ENCODE measurements at places on chromosomes 3 and 15.
A peak's percentile ranks its signal among the peaks of the same experiment; 100 is the strongest.

DNA sequence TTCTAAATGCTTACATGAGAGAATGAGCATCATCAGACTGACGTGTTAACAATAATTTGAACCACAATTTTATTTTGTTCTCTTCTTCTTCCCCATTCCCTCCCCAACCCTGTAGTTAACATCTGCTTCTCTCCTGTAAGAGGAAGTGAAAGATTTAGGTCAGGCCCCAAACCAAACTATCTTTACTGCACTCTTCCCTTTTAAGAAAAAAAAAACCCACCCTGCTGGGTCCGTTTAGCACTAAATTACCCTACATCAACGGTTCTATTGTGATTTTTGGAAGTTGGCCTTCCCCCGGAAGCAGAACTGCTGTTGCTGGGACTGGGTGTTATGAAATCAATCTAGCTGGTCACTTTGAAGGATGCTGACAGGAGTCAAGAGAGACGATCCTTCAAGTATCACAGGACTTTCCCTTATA lies 49.4 kb downstream of the NFKBIZ start:
- DNase-seq: no peak

GRCh38 chr15:71786673-71787072 lies 23.7 kb upstream of the NR2E3 start:
- DNase-seq: no peak

- DNase-seq: no peak
These were observed 34.5 kb downstream of the POMGNT2 start for GRCh38 chr3:43071313-43071893.

GRCh38 chr15:72200395-72201237 lies 3.0 kb upstream of the GRAMD2A start:
- no peak for DNase-seq

DNA sequence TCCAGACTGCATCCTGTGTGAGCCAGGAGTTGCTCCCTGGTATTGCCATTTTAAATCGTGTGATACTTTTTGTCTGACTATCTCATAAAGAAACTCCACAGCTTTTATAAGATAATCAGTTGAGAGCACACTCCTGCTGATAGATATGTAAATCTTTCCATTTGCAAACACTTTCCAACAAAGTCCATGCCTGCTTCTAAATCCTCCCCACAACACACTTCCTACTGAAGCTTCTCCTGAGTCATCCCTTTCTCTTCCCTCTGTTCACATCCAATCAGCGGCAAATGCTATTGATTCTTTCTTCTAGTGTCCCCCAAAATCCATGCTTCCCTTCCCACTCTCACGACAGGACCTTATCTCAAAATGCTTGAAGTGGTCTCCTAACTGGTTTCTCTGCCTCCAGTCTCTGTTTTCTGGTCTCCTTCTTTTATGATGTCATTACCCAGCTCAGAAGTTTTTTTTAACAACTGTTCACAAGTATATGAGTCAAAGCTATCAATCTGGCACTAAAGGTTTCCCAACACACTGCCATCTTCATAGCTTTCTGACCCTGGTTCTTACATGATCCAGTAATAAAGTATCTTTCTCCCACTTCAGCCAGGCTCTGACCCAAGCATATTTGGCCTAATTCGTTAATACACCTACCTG lies 4.5 kb upstream of the WWTR1 start:
- DNase-seq: no peak

- DNase-seq: no peak
These were observed 19.4 kb upstream of the CA12 start for GRCh38 chr15:63401078-63401477.

GRCh38 chr3:76138921-76139320 lies 353.6 kb upstream of the ZNF717 start:
- no peak for DNase-seq

DNA sequence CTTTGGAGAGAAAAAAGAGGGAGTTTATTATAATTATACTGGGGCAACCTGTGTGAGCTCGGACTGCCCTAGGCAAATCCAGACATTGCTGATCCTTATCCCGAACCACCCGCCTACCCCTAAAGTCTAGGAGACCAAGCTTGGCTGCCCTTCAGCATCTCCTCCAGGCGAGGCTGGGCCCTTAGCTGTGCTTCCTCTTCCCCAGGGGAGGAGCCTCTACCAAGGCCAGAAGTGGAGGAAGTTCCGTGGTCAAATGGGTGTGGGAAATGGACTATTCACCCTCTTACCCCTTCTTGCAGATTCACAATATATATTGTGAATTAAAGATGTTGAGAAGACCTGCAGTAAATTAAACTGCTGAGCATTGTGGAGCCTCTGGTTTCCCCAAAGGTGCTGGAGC lies 158.3 kb upstream of the HES1 start:
- DNase-seq: no peak

GRCh38 chr15:62138124-62138523 lies 27.0 kb downstream of the C2CD4B start:
- no peak for DNase-seq

- DNase-seq: no peak
These were observed 956 bp downstream of the FGF12 start for GRCh38 chr3:192726385-192726784.

DNA sequence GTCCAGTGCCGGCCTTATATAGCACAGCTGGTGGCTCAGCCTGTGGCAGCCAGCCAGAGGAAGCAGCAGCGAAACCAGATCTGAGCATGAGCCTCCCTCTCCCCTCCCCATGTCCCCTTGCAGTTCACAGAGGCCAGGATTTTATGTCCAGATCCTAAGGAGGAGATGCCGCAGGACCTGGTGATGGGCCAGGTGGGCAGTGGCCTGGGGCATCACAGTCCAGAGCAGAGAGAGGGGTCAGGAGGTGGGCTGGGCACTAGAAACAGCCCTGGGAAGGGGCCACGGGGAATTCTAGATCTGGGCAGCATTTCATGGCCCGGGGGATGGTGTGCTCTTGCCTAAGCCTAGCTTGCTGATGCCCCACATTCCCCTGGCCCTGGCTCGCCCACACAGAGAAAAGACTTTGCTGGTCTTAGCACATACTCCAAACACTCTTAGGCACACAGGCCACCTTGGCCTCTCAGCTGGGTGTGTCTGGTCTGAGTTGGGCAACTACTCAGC lies 259 bp upstream of the CILP start:
- no peak for DNase-seq

DNA sequence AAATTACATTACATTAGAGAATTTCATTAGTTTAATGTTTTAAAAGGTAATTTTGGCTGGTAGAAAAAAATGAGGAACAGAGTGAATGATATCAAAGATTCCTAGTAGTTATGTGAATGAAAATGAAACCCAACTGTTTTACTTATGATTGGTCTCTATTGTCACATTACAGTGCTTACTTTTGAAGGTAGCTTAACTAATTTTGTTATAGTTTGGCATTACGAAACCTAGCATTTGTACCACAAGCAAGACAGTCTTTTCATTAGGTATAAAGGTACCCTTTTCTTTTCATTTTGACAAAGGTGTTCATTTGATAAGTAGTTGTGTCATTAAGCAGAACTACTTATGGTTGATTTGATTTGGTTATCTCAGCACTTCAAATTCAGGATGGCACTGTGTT lies 6.9 kb downstream of the SELENOT start:
- no peak for DNase-seq

DNA sequence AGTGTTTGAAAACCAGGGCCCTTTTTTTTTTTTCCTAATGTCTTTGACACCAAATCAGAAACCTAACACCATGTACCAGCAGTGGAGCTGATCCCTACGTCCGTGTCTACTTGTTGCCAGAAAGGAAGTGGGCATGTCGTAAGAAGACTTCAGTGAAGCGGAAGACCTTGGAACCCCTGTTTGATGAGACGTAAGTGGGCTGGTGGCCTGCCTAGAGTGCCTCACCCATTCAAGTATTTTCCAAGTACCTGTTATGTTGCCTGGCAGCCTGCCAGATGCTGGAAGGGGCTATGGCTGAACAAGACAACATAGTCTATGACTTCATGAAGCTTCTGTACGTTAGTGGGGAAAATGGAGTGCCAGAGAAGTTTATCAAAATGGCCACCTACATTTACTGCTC lies 39.7 kb downstream of the ESYT3 start:
- no peak for DNase-seq

DNA sequence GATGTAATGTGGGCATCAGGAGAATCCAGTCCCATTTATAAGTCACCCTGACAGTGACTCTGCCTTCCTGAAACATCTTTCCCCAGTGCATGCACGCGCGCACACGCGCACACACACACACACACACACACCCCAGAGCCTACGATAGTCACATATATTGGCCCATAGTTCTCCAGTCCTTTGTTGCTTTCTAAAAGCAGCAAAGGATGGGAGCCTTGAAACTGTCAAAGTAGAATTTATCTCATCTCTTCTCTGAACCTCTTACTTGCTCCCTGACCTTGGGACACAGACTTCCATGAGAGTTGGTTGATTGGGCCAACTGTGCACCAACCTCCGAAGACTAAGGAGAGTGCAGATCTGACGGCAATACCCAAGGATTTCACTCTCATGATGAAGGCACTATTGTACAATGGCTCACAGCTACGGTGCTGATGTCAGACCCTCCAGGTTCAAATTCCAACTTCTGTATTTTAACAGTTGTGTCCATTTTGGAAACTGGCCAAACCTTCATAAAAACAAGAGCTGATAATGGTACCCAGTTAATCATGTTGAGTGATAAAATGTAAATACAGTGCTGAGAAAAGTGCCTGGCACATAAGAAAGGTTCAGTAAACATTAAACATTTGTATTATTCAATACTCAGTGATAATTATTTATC lies 8.3 kb downstream of the CPA3 start:
- DNase-seq: no peak

DNA sequence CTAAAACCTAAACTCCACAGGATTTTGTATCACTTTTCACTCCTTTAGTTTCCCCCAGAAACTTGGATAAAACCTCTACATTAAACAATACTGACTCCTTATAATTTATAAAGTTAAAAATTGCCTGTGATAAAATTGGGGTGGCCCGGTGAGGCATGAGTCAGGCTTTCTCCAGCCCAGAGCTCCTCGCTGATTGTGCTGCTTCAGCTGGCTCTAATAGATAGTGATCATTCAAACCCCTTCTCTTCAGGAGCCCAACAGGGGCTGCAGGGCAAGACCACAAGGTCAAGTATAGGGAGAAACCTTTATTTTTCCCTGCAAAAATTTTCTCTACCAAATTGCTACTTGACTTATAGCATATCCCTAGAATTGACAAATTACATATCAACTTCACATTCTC lies 308.2 kb downstream of the PLCL2 start:
- no peak for DNase-seq

- DNase-seq: no peak
These were observed 3.8 kb upstream of the SLCO3A1 start for GRCh38 chr15:91849749-91850161.

GRCh38 chr3:72753495-72753894 lies 94.8 kb downstream of the SHQ1 start:
- no peak for DNase-seq

- DNase-seq: no peak
These were observed 53.0 kb upstream of the CTDSPL start for GRCh38 chr3:37808656-37809055.

- DNase-seq: no peak
These were observed 86.1 kb downstream of the ADAMTS17 start for GRCh38 chr15:100255644-100256043.

- DNase-seq: no peak
These were observed 6.1 kb downstream of the CRYBG3 start for GRCh38 chr3:97827741-97828471.

- no peak for DNase-seq
These were observed 19.8 kb upstream of the STRIT1 start for GRCh38 chr3:155313300-155313699.

- DNase-seq: no peak
These were observed 736.4 kb downstream of the FHIT start for GRCh38 chr3:60514866-60515265.

DNA sequence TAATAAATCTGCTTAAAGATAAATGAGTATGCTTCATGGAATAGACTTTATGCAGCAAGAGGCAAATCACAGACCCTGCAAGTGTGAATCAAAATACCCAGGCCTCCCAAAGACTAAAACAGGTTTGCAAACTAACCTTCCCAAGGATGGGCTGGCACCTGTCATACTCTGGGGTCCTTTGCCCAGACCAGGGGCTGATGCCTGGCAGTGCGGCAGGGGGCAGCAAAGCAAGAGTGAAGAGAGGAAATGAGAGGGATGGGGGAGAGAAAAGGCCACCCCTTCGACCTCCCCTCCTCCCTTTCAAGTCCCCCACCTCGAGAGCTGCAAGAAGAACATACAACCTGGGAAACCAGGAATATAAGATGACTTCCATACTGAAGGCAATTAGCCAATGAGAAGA lies 31.8 kb downstream of the XXYLT1 start:
- peak; percentile 22 for DNase-seq

GRCh38 chr3:49725906-49726681 lies 2.3 kb upstream of the GMPPB start:
- no peak for DNase-seq

DNA sequence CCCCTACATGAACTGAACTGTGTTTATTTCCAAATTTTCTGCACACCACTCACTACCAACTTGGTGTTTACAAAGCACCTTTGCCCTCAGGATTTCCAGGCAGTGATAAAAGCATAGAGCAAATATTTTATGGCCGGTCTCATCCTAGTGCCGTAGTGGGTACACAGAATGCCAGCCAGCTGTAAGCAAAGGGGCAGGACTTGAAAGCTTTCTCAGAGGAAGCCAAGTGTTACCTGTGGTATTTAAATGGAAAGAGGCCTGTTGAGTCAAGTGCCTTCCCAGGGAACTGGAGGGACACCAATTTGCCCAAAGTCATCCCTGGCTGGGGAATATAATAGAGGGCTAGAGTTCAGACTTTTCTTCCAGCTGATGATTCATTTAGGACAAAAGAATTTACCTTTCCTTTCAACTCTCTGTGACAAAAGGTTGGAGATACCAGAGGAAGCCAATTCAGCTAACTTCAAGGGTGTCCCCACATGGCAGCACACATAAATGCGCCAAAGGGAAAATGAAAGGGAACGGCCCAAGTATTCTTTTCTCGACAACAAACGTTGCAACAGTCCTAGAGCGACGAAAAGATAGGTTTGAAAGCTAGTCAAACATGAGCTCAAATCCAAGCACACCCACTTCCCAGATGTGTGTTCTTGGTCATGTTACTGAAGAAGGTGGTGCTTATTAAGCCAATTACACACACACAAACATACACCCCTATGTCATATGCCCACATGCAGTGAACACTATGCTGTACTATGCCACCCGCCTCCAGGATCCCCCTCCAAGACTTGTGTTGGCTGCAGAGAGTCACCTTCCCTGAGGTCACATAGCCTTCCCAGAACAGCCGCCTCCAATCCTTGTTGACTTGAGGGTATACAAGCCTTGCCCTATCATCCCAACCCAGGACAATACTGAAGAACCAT lies 27.7 kb downstream of the MAGI1 start:
- no peak for DNase-seq

- no peak for DNase-seq
These were observed 13.7 kb downstream of the PAK6 start for GRCh38 chr15:40252438-40253166.

GRCh38 chr3:150603980-150604319 lies 829 bp downstream of the SELENOT start:
- DNase-seq: no peak

- peak; percentile 78 for DNase-seq
These were observed 961 bp downstream of the HAPLN3 start for GRCh38 chr15:88894348-88894818.

DNA sequence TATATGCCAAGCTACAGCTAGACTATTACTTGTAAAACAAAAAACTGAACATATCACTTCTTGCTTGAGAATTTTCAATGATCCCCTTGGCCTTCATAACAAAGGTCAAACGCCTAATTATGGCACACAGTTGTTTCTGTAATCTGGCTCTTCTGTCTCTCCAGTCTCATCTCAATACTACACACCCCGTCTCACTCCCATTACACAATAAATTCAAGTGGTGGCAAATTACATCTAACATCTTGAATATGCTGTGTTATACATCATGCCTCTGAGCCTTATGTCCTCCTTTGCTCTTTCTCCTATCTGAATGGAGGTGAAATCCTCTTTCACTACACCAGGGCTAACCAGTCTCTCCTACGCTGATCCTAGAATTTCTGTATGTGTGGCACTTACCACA lies 140.4 kb downstream of the TBL1XR1 start:
- DNase-seq: no peak

Measured in mesothelial cell of epicardium (in vitro differentiated cells).